ENCODE measurements at places on chromosomes 6 and 20. TPM values are rescaled to one million over a fixed set of nuclear protein-coding genes. Genes with fewer than 3 reads are reported as not detected.

IGF2R gene
- polyA plus RNA-seq, result 9.6 TPM

STK35 gene
- 5.1 TPM for polyA plus RNA-seq

CPXM1 gene
- not detected for polyA plus RNA-seq

COL20A1 gene
- not detected for polyA plus RNA-seq

OLIG3 gene
- polyA plus RNA-seq, result not detected

RNF39 gene
- polyA plus RNA-seq, result not detected

FUT9 gene
- polyA plus RNA-seq, result not detected

TMEM170B gene
- not detected for polyA plus RNA-seq

FGD2 gene
- polyA plus RNA-seq, result 0.21 TPM

ZNF341 gene
- polyA plus RNA-seq, result 2.0 TPM

CDYL gene
- polyA plus RNA-seq, result 4.0 TPM

SYNE1 gene
- polyA plus RNA-seq, result 66.3 TPM

GABRR2 gene
- not detected for polyA plus RNA-seq

GRCh38 chr6:13854716-13855250 lies 40.4 kb upstream of the MCUR1 start:
- peaks cover 12% of the 10 kb centered on the region for H3K27me3 ChIP-seq
- no peak overlapping the region for H3K27ac ChIP-seq
- H3K4me3 ChIP-seq, result no peak overlapping the region
- peaks cover 2% of the 10 kb centered on the region for H3K4me1 ChIP-seq
- no peaks in the 10 kb centered on the region for H3K36me3 ChIP-seq

DNA sequence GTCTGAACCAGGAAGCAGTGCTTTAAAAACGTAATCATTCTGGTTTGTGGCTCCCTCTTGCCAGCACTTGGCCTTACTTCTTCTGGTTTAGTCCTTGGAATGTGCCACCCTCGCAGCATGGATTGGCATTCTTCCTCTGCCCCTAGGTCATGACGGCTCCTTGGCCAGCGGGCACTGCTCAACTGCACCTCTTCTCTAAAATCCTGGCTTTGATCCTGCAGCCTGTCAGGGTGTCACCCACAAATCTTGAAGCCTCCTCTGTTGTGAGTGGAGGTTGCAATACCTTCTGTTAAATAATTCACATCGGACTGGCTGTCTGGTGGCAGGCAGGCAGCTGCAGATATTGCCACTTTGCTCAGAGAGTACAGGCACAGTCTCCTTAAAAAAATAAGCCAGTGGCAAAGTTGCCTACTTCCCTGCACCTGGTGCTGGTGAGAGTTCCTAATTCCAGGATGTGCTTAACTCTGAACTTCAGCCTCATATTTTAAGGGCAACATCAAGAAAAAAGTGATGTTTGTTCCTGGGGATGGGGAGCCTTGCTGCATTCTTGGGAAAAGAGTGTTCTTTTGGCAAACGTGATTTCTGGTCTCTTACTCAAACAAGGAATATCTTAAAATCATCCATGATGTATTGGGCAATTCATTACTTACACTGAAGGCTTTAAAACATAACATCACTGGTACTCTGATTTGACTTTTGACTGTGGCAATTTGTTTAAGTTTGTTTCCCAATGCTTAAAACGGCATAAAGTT lies 179.8 kb downstream of the FOXA2 start:
- H3K27me3 ChIP-seq, result peaks cover 2% of the 10 kb centered on the region
- H3K4me3 ChIP-seq, result no peak overlapping the region
- H3K36me3 ChIP-seq, result no peaks in the 10 kb centered on the region
- H3K4me1 ChIP-seq, result no peaks in the 10 kb centered on the region
- no peak for DNase-seq

GRCh38 chr6:168493976-168494375 lies 53.0 kb downstream of the SMOC2 start:
- no peak overlapping the region for H3K4me3 ChIP-seq
- no peaks in the 10 kb centered on the region for H3K27me3 ChIP-seq
- no peaks in the 10 kb centered on the region for H3K4me1 ChIP-seq
- H3K27ac ChIP-seq, result no peak overlapping the region

GRCh38 chr6:44010411-44011349 lies 116.6 kb downstream of the MRPL14 start:
- no peaks in the 10 kb centered on the region for H3K27me3 ChIP-seq
- no peak overlapping the region for H3K4me3 ChIP-seq
- DNase-seq, result no peak
- H3K4me1 ChIP-seq, result no peaks in the 10 kb centered on the region

- no peak overlapping the region for H3K27ac ChIP-seq
- H3K27me3 ChIP-seq, result no peaks in the 10 kb centered on the region
- no peak overlapping the region for H3K4me3 ChIP-seq
- no peaks in the 10 kb centered on the region for H3K4me1 ChIP-seq
- DNase-seq, result no peak
Measured at GRCh38 chr6:33850296-33850695, 46.5 kb upstream of the MLN start.

- DNase-seq, result peak; percentile 50
- no peaks in the 10 kb centered on the region for H3K4me1 ChIP-seq
- H3K27me3 ChIP-seq, result peaks cover 27% of the 10 kb centered on the region
- H3K4me3 ChIP-seq, result no peak overlapping the region
- H3K27ac ChIP-seq, result no peak overlapping the region
- no peaks in the 10 kb centered on the region for H3K36me3 ChIP-seq
Measured at GRCh38 chr20:21529863-21530262, 16.0 kb upstream of the NKX2-2 start.

DNA sequence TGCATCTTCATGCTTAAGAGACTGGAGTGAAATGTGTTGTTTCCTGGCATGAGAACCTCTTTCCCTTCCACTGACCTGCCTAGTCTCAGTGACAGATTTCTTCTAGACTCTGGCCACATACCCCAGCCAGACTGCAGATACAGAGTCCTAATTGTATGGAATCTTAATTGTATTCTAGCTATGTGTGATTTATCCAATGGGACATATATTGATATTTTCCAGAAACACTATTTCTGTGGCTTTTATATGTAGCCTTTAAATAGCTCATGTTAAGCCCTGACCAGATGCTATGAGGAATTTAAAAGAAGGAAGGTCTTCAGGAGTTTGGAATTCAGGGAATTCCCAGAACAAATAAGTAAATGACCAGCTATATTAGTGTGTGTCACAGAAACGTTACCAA lies 99.0 kb downstream of the FIG4 start:
- H3K36me3 ChIP-seq, result peaks cover 28% of the 10 kb centered on the region
- H3K4me1 ChIP-seq, result no peaks in the 10 kb centered on the region
- H3K4me3 ChIP-seq, result no peak overlapping the region
- DNase-seq, result no peak

DNA sequence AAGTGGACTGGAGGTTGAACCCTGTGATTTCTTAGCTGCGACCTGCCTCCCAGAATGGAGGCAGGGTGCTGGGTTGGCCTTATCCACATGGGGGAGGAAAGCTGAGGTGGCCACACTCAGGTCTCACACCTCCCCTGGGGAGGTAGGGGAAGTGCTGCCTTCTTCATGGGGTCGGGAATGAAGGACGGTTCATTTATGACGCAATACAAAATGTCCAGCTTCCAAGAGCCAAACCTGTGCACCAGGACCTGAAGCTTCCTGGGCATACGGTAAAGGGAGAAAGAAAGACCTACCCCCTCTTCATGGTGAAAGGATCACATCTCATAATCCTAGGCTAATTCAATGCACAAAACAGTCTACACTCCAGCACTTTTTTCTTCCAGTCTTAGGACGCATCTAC lies 150.6 kb upstream of the CDYL start:
- H3K36me3 ChIP-seq, result no peaks in the 10 kb centered on the region
- H3K4me1 ChIP-seq, result no peaks in the 10 kb centered on the region
- H3K4me3 ChIP-seq, result no peak overlapping the region
- no peak overlapping the region for H3K27ac ChIP-seq
- no peaks in the 10 kb centered on the region for H3K27me3 ChIP-seq
- DNase-seq, result no peak

DNA sequence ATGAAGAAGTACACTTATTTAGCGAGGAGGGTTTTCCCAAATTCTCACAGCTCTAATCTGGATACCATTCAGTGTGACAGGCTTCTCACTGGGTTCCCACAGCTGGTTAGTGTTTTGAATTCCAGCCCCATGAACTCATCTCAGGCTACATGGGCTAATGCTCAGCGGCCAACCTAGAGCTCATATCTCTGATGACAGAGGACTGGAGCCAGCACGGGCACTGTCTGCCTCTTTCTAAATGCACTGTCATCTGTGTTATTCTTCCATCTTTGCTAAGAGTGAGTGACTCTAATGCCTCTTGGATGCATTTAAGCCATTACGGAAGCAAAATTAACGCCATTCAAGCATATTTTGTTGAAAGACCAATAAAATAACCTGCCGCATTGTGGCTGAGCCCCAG lies 308.9 kb upstream of the JAG1 start:
- H3K36me3 ChIP-seq, result no peaks in the 10 kb centered on the region
- H3K27ac ChIP-seq, result no peak overlapping the region
- H3K27me3 ChIP-seq, result no peaks in the 10 kb centered on the region

DNA sequence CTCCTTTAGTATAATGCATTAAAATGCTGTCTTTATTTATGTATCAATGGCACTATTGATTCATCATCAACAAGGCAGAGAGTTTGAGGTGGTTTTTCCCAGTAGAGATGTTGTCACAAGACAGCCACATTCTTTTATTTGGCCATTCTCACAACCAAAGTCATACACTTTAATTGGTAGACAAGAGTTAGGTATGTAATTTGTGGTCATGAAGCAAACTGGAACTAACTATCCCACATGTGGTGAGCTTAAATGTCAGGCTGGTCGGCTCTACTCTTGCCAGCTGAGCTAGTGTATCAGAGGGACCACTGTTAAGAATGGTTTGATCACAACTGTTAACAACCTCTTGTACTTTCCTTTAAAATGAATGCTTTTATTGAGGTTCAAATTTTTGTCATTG lies 714.6 kb downstream of the CD109 start:
- no peaks in the 10 kb centered on the region for H3K4me1 ChIP-seq
- no peaks in the 10 kb centered on the region for H3K27me3 ChIP-seq
- H3K27ac ChIP-seq, result no peak overlapping the region
- no peak for DNase-seq
- no peak overlapping the region for H3K4me3 ChIP-seq

DNA sequence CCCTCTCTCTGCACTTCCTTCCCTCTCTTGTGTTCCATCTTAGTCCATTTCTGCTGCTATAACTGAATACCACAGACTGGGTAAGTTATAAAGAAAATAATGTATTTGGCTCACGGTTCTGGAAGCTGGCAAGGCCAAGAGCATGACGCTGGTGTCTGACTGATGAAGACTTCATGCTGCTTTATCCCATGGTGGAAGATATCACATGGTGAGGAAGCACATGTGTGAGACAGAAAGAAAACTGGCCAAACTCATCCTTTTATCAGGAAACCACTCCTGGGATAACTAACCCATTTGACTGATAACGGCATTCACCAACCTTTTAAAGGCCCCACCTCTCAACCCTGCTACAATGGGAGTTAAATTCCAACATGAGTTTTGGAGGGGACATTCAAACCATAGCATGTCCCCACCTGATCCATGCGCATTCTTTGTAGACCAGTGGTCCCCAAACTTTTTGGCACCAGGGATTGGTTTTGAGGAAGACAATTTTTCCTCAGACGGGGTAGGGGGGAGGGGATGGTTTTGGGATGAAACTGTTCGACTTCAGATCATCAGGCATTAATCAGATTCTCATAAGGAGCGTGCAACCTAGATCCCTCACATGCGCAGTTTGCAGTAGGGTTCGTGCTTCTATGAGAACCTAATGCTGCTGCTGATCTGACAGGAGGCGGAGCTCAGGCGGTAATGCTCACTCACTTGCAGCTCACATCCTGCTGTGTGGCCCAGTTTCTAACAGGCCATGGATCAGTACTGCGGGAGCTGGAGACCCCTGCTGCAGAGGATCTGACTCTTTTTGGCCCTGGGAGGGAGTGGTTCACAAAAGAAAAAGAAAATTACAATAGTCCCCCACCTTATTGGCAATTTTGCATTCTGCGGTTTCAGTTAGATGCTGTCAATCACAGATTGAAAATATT lies 71.7 kb upstream of the RNF24 start:
- H3K27me3 ChIP-seq, result no peaks in the 10 kb centered on the region
- peaks cover 32% of the 10 kb centered on the region for H3K4me1 ChIP-seq
- no peak overlapping the region for H3K27ac ChIP-seq

DNA sequence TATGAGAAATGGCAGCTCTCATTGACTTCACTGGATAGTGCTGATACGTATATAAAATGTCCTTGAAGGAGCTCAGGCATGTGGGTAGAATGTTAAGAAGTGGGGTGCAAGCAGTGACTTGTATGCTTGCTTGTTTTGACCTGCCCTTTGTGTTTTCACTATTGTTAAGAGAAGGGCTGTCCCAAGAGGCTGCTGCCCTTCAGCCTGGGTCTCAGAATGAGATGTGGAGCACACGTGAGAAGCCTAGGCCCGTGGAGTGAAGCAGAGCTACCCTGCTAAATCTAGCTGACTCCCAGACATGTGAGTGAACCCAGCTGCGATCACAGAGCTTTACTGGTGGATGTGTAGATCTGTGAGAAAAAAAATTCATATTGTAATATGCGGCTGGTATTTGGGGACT lies 305.3 kb upstream of the RGS17 start:
- DNase-seq, result no peak
- H3K36me3 ChIP-seq, result no peaks in the 10 kb centered on the region
- H3K4me3 ChIP-seq, result no peak overlapping the region

- H3K27ac ChIP-seq, result no peak overlapping the region
- H3K4me1 ChIP-seq, result peaks cover 3% of the 10 kb centered on the region
- DNase-seq, result peak; percentile 31
- H3K36me3 ChIP-seq, result no peaks in the 10 kb centered on the region
- peak overlapping the region; percentile 27 for H3K4me3 ChIP-seq
- peaks cover 4% of the 10 kb centered on the region for H3K27me3 ChIP-seq
Measured at GRCh38 chr6:129440691-129441090, 269.3 kb downstream of the ARHGAP18 start.

DNA sequence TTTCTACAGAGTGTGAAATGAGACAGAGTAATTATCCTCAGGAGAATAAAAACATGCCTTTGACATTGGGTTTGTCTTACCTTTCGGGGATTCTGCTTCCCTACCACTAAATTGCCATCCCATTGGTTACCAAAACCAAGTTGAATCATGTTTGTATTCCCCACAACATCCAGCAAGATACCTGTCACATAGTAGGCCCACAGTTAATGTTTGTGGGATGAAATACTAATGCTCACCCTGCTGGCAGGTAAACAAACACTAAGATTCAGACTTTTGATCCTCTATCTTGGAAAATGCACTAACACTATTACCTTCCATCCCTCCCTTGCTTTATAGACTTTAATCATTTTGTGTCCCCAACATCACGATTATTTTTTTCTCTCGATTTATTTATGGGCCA lies 8.2 kb upstream of the STXBP5 start:
- no peaks in the 10 kb centered on the region for H3K4me1 ChIP-seq
- H3K4me3 ChIP-seq, result no peak overlapping the region
- no peak overlapping the region for H3K27ac ChIP-seq
- no peak for DNase-seq

GRCh38 chr6:81801489-81801888 lies 49.0 kb upstream of the TENT5A start:
- no peaks in the 10 kb centered on the region for H3K4me1 ChIP-seq
- H3K36me3 ChIP-seq, result no peaks in the 10 kb centered on the region
- no peak for DNase-seq
- no peak overlapping the region for H3K4me3 ChIP-seq
- no peak overlapping the region for H3K27ac ChIP-seq
- no peaks in the 10 kb centered on the region for H3K27me3 ChIP-seq

- H3K27me3 ChIP-seq, result peaks cover 4% of the 10 kb centered on the region
- no peaks in the 10 kb centered on the region for H3K4me1 ChIP-seq
- no peak overlapping the region for H3K27ac ChIP-seq
- no peak overlapping the region for H3K4me3 ChIP-seq
- no peak for DNase-seq
Measured at GRCh38 chr6:39054577-39055142, 6.1 kb downstream of the GLP1R start.
